Fibroblast of lung (primary cell): ENCODE measurements at places on chromosomes 16 and 17. TPM values are rescaled to one million over a fixed set of nuclear protein-coding genes. Genes with fewer than 3 reads are reported as not detected.

Gene RAB40B
- total RNA-seq = 3.3 and 3.6 TPM in 2 replicates

Gene OTOA
- total RNA-seq = 0.17 TPM in 1 of 2 replicates, not detected in the other

Gene KRTAP17-1
- total RNA-seq = not detected in 2 replicates

Gene KIF2B
- not detected in 2 replicates for total RNA-seq

GRCh38 chr17:412211-413015 lies 59.8 kb upstream of the RPH3AL start:
- peak; percentile 51 for DNase-seq
